ENCODE measurements at places on chromosomes 4 and X.

GRCh38 chr4:124727331-124727890 is 14.9 kb upstream of the ANKRD50 start:
- DNase-seq = no peak

- no peak for DNase-seq
Observed at GRCh38 chr4:127069675-127070074, 563.1 kb upstream of the INTU start.

DNA sequence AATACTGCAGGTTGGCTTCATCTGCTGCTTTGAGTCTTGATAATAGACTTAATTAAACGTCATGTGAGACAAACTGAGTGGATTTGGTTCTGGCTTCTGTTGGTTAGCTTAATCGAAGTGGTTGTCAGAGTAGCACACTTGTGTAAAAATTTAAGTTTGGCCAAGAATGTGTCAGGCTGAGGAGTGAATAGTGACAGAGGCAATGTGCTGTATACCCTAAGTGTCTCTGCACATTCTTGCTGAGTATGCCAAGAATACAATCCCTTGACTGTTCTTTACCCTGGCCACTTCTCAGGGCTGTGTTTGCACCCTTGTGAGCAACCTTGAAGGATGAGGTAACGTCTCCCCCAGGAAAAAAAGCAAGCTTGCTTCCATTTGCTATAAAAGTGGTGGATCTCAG is 14.9 kb downstream of the RPS3A start:
- no peak for DNase-seq

DNA sequence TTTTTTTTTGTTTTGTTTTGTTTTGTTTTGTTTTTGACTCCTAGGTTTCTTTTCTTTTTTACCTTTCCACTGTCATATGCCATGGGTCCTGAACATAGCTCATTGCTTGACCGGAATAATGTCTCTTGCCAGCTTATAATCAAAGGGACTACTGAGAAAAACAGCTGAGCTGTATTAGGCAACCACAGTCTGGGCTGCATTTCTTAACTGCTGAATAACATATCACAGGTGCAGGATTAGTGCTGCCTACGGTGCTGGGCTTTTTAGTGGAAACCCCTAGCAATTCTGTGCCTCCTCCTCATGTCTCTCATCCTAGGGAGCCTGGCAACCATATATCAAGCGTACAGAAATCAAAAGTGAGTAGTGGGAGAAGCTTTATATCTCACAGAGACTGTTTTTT is 333.5 kb downstream of the BMPR1B start:
- DNase-seq = no peak

GRCh38 chr4:37892641-37893040 is 1.8 kb downstream of the TBC1D1 start:
- no peak for DNase-seq

GRCh38 chr4:185849664-185850550 is 37.9 kb upstream of the SORBS2 start:
- no peak for DNase-seq

- no peak for DNase-seq
Observed at GRCh38 chr4:184822356-184822755, 3.4 kb downstream of the ACSL1 start.

GRCh38 chrX:154368630-154369448 is 5.6 kb downstream of the FLNA start:
- DNase-seq = no peak

DNA sequence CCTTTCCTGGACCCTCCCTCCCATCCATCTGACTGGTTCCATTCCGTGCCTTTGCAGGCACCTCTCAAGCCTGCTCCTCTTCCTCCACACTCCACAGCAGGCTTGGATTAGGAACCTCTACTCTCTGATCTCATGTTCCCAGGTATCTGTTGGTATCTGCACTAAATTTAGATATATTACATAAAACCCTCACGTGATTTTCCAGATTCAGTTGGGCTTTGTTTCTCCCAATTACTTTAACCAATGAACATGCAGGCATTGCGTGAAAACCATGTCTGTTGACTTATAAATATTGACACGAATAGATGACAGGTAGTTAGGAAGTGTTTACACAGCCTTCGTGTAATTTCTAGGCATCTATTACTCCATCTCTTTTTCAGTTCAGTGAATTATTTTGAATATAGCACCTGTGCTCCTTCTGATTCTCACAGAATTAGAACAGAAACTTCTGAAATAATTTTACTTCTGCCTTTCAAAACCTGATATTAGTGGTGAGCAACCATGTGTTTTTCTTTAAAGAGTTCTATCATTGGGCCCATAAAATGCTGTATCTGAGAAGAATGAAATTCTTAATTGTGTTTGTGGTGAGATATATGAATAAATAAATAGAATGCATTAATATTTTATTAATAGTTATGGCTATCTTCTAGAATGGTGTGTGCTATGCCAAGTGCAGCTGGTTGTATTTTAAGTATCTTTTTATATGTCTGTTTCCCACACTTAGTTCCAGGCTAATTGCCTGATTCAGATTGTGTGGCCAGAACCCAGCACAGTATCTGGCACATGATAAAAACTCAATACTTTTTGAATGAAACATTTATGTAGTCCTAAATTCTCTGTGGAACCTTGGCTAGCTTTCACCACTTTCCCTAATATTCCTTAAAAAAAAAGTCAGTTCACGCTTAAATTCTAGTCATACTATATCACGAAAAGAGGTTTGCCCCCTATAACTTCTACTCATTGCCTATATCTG is 304.8 kb downstream of the QDPR start:
- no peak for DNase-seq

DNA sequence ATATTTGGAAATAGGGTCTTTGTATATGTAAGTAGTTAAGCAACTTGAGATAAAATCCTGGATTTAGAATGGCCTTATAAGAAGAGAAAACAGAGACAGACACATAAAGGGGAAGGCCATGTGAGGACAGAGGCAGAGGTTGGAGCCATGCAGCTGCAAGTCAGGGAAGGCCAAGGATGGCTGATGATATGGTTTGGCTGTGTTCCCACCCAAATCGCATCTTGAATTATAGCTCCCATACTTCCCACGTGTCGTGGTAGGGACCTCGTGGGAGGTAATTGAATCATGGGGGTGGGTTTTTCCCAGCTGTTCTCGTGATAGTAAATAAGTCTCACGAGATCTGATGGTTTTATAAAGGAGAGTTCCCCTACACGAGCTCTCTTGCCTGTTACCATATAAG is 76.3 kb downstream of the STK32B start:
- DNase-seq = no peak

DNA sequence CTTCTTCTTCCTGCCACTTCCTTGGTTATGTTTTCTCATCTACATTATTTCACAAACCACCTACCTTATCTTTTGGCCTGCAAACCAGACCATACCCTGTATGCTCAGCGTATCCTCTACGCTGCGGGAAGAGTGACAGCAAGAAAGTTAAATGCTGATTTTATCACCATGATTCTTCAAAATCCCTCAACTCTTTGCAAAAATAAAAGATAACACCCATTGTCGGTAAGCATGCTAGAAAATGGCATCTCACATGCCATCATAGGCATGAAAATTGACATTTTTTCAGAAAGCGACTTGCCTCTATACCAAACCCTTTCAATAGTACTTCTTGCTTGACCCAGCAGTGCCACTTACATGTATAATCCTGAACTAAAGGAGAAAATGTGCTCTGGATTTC is 102.0 kb downstream of the HPGD start:
- no peak for DNase-seq

DNA sequence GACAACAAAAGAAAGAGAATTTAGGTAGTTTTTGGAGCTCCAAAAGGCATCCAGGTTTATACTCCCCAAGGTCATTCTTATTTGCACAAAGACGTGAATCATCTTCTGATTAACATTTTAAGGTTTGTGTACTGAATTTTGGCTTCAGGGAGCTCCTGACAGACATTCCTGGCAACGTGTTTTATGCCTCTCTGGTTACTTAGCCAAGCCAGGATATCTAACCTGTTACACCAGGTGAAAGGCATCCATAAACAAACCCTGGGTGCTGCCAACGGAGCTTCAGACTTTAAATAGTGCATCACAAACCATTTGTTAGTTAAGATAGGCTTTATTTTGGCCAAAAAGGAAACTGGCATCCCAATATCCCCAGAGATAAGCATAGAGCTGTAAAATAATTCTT is 997.3 kb downstream of the ARAP2 start:
- no peak for DNase-seq

DNA sequence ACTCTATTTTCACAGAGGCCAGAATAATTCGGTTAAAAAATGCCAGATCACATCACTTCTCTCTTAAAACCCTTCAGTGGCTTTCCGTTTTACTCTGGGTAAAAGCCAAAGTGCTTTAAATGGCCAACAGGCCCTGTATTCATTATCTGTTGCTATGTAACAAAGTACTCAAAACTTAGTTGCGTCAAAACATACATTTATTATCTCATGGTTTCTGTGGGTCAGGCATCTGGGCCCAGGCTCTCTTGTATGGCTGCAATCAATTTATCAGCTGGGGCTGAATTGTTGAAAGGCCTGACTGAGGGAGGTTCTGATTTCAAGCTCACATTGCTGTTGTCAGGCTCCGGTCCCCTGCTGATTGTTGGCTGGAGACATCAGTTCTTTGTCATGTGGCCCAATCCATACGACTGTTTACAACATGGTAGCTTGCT is 72.7 kb upstream of the H2AZ1 start:
- DNase-seq = peak; percentile 14

DNA sequence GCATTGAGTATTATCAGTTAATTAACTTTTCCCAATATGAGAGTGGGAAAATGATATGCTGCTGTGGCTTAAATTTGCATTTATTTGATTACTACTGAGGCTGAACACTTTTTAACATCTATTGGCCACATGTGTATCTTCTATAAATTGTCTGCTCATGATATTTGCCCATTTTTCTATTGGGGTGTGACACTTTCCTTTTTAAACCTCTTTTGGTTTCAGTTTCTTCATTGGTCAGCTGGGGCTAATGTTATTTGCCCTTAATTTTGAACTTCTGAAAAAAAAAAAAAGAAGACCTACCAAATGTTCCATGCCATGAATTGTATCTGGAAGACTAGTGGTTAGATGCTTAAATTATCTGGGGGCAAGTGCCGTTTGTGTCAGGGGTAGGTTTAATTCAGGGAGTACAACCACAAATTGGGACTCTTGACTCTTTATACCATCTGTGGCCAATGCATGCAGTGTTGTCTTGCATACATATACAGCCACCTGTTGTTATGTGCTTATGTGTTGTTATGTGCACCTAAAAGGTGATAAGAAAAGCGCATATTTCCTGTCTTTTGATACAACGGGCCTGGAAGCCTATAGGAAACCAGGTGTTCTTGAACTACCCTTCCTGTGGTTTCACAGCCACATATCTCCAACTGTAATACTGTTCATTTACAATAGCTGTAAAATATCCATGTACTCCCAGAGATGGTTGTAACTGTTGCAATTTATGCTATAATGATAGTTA is 49.0 kb downstream of the SH2D1A start:
- DNase-seq = no peak
